Hematopoietic multipotent progenitor cell treated with erythropoietin and hydrocortisone succinate and interleukin-3 and kit ligand, for 8 days (in vitro differentiated cells): ENCODE measurements at places on chromosomes 5 and 9.

- peak; percentile 47 for DNase-seq
Observed at GRCh38 chr5:56608217-56608925, 207.0 kb upstream of the MAP3K1 start.

DNA sequence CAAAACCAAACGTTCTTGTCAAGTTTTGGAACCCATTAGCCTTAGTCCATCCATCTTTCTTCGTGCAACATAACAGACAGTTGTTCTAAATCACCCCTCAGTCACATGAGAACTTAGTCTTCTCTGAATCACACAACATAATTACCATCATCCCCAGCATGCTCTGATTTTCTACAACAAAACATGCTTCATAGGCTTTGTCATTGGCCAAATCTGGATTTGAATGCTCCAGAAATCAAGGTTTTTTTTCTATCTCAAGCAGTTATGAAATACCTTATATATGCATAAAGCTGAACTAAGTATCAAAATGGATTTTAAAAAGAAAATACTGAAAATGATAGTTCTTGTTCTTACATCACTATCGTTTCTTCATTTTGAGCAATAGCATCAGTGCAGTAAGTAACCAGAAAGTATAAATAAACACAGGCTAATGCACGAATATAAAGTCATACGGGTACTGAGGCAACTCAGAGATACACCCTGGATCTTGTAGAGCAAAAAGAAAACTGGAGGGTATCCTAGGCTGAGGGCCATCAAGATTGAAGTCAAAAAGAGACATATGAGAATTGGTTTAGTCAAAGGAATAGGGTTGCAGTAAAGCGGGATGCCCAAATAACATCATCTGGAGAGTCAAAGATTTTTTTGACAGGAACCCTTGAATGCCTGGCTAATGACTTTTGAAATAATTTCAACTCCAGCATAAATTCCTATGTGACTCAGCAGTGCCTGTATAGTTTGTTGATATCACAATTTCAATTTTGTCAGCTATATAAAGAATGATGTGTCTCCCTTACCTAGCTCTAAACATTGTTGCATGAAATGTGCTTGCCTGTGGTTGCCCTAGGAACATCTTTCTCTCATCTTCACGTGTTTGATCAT, 164.7 kb downstream of the ADAMTSL1 start:
- no peak for DNase-seq

- DNase-seq = no peak
Observed at GRCh38 chr9:114029311-114030170, 48.6 kb downstream of the AMBP start.

- no peak for DNase-seq
Observed at GRCh38 chr5:173669483-173669882, 53.0 kb upstream of the BOD1 start.

DNA sequence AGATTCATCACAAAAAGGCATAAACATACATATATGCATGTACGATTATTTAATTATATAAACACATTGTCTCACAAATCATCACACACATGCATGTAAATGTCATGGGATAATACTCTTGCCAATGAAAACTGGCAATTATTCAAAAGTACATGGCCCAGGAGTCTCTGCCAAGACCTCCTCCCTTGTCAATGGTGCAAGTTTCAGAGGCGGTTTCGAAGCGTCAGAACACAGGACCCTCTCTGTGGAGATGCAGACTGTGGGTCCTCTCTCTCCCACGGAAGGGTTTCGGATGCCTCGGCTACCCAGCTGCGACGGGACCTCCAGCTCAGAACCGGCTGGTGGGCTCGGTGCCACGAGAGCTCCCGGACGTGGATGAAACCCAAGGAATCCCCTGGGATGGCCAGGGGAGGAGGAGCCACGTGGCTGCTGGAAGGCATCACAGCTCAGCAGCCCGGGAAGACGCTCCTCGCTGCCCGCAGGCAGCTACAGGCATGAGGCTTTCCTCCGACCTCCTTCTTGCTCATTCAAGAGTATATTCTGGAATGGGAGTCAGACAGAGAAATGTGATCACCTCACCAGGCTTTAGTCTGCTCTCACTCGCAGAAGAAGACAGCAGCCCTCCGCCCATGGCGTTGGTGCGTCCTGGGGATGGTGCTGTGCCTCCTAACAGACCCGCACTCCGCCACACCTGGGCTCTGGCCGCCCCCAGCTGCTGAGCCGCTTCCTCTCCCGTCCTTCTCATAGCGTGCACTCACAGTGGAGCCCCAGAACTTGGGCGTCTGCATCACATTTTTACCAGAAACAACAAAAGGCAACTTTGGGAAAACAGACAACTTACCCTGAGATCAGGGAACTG, 308.8 kb downstream of the IRX2 start:
- no peak for DNase-seq

- DNase-seq = no peak
Observed at GRCh38 chr5:74897049-74897448, 30.9 kb upstream of the FAM169A start.

DNA sequence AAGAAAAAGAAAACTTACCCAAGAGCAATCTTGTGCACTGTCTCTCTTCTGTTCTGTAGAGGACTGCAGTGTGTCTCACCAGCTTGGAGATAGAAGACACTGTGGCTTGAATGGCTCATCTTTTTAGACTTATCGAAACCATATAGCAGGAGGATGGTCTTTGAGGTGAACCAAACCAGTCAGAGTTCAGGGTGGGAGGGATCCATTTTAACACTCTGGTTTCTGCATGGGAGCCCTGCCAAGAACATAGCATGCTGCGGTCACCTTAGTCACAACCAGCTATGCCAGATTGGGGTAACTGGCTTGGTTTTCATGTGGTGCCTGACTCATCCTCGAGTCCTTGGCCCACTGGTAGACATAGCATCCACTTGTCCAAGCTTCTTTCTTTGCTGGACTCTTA, 135.1 kb downstream of the PAPPA start:
- DNase-seq = peak; percentile 13

DNA sequence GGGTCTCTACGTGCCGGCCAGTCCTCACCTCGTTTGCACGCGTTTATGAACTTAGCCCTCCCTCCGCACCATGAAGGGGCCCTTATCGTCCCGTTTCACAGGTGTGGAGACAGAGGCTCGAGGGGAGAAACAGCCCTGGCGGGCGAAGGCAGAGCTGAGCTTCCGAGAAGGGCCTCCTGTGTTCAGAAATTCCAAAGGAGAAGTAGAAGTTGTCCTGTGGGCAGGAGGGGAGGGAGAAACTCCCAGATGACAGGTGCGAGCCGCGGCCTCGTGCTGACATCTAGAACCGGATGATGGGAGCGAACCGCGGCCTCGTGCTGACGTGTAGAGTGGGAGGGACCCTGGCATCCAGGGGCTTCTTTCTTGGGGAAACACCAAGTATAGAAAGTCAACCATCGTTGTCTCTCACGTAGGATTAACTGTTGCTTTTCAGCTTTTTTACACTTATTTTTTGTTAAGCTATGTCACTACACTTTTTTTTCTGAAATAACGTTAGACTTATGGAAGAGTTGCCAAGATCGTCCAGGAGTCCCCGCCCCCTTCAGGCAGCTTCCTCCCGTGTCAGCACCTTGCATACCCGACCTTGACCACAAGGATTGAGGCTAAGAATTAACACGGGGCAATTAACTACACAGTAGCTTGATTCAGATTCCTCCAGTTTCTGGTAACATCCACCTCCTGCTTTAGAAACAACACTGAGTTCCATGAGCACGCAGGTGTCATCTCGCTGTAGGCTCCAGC, 42.8 kb upstream of the NKD2 start:
- no peak for DNase-seq

DNA sequence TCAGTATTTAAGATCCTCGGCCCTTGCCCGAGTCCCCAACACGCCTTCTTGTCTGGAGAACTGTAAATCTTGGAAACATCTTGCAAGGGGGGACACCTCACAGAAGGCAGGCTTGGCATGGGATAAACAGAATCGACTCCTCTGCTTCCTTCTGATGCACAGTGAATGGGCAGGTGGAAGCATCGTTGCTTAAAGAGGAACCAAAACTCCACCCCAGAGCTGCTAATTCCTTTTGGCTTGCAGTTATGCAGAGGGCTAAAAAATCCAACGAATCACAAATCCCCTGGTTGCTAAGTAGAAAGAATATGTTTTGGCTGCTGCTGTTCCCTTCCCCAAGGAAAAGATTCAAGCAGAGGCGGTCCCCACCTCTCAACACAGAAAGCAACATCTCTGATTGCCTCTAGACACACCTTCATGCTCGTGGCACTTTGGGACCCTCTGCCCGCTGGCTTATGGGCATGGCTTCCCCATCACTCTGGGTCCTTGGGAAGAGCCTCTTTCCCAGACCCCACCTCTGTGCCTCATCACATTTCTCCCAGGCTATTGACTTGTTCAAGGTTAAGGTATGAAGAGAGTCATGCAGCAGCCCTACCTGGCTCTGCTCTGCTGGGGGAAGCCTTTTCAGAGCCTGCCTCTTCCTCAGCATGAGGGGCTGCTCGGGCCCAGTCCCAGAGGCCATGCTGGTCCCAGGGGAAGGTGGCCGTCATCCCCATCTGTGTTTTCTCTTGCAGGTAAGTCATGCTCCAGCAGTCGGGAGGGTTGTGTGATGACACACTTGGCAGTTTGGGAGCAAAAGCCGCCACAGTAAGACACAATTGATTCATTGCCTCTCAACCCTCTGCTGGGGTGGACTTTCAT, 137.1 kb downstream of the KCNIP1 start:
- DNase-seq = no peak

DNA sequence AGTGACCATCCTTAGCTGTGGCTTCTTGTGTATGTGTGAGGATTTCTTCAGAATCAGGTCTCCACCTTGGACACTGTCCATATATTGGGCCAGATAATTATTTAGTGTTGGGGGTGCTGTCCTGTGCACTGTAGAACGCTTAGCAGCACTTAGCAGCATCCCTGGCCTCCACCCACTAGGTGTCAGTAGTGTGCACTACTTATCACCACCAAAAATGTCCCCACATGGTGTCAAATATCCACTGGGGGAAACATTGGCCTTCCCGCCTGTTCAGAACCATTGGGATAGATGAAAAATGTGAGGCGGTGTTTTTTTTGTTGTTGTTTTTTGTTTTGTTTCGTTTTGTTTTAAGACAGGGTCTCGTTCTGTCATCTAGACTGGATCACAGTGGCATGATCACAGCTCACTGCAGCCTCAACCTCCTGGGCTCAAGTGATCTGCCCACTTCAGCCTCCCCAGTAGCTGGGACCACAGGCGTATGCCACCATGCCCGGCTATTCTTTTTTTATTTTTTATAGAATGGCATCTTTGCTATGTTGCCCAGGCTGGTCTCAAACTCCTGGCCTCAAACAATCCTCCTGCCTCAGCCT, 67.7 kb downstream of the TENT4A start:
- DNase-seq = peak; percentile 58

DNA sequence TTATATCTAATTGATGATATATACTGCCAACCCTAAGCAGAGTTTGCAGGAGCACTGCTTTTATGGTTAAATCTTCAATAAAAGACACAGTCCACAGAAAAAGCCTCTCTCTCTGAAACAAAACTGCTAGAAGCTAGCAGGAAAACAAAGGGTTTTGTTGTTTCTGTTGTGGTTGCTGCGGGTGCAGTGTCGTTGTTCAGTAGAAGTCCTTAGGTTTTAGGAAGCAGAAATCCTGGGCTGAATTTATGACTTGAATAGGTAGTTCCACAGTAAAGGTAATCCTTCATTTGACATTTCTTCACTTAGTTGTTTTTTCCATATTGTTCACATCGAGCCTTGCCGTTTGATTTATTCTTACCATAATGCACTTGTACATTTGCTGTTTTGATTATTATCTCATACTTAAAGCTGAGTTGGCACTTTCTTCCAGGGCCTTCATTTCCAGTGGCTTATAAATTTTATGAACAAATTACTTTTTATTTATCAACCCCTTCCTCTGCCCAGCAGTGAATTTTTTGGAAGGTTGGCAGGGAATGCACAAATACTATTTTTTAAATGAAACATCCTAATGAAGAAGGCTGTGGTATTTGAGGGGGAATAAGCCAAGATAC, 209.6 kb upstream of the SLC30A5 start:
- DNase-seq = no peak

GRCh38 chr9:123102375-123103113, 69.1 kb downstream of the GPR21 start:
- DNase-seq = no peak

- DNase-seq = no peak
Observed at GRCh38 chr5:102624405-102624804, 125.6 kb upstream of the SLCO6A1 start.

GRCh38 chr9:89768650-89769071, 163.8 kb downstream of the GADD45G start:
- DNase-seq = no peak

DNA sequence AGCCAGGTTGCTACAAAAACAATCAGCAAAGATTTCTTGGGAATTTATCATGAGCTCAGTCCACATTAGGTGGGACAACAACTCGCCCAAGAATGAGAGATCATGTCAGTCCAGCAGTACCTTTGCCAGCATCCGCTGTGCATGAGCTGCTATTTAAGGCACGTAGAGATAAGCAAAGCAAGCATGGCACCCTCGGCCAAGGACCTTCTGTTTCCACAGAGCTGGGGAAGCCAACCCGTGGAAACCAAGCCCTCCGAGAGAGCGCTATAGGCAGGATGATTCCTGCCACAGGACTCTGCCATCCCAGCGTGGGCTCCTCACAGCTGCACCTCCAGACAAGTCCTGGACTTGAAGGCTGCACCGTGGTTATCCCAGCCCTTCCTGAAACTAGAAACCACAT, 189.5 kb upstream of the PPP1R26 start:
- no peak for DNase-seq

- no peak for DNase-seq
Observed at GRCh38 chr5:107557051-107557658, 113.6 kb downstream of the EFNA5 start.

DNA sequence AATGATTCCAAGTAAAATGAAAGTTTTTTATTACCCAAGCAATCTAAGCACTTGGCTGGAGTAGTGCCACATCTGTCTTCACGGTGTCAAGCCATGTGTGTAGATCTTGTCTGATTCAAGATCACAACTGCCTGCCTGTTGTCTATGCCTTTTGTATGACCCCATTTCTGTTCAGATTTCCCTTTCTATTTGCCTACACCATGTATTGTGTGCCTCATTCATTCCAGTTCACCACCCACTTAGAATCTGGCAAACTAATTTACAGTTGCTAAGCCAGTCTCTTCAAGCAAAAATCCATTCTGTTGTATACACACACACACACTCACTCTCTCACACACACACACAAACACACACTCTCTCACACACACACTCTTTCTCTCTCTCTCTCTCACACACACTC, 33.7 kb downstream of the GLDC start:
- DNase-seq = no peak

DNA sequence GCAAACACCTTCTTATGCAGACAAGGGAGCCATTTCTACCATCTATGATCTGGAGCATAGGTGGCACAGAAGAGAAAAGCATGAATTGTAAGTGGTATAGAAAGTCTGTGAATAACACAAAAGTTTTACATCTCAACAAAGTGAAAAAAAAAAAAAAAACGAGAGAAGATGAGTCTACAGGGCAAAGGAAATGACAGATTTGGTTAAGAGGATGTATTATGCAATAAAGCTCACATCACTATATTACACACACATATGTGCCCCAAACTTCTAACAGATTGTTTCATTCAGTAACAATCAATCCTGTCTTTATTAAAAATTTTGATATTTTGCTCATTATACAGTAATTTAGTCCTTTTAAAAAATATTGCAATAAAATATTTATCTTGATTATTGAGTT, 49.8 kb downstream of the CERT1 start:
- no peak for DNase-seq

GRCh38 chr5:126428421-126428820, 5.2 kb downstream of the GRAMD2B start:
- DNase-seq = no peak
